ENCODE measurements at places on chromosomes 2 and 18.

DNA sequence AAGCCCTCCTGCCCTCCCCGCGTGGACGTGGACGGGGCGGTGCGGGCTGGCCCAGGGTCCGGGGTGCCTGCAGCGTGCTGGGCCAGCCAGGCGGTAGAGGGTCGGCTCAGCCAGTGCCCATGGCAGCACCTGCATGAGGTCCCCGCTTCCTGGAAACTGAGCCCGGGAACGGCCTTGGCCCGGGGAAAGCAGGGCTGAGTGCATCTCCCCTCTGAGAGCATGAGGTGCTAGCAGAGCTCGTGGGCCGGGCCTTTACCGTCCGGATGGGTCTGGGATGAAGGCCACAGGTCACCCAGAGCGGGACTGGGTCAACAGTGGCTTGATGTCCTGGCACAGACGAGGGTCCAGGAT lies 39.8 kb downstream of the TSHZ1 start:
- no peak for DNase-seq

GRCh38 chr2:44549099-44549471 lies 187.3 kb downstream of the CAMKMT start:
- DNase-seq = no peak

- DNase-seq = peak; percentile 67
Observed at GRCh38 chr2:180980106-180980942, at the start of gene UBE2E3. UBE2E3 (plus strand) TSS chr2:180980605; CDS start chr2:180982043, 1,438 bp downstream.

GRCh38 chr2:200077210-200077650 lies 121.8 kb downstream of the MAIP1 start:
- no peak for DNase-seq

- no peak for DNase-seq
Observed at GRCh38 chr2:73614105-73614504, 28.1 kb downstream of the NAT8 start.

- DNase-seq = no peak
Observed at GRCh38 chr2:75792146-75792545, 81.4 kb upstream of the GCFC2 start.

DNA sequence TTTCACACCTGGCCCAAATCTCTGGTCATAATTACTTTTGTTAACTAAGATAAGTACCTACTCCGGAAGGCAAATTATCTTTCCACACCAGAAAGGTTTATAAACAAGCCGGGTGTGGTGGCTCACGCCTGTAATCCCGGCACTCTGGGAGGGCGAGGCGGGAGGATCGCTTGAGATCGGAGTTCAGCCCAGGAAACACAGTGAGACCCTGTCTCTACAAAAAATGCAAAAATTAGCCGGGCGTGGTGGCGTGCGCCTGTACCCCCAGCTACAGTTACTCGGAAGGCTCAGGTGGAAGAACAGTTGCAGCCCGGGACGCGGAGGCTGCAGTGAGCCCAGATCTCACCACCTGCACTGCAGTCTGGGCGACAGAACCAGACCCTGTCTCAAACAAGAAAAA lies 2.1 kb downstream of the PUM2 start:
- no peak for DNase-seq

DNA sequence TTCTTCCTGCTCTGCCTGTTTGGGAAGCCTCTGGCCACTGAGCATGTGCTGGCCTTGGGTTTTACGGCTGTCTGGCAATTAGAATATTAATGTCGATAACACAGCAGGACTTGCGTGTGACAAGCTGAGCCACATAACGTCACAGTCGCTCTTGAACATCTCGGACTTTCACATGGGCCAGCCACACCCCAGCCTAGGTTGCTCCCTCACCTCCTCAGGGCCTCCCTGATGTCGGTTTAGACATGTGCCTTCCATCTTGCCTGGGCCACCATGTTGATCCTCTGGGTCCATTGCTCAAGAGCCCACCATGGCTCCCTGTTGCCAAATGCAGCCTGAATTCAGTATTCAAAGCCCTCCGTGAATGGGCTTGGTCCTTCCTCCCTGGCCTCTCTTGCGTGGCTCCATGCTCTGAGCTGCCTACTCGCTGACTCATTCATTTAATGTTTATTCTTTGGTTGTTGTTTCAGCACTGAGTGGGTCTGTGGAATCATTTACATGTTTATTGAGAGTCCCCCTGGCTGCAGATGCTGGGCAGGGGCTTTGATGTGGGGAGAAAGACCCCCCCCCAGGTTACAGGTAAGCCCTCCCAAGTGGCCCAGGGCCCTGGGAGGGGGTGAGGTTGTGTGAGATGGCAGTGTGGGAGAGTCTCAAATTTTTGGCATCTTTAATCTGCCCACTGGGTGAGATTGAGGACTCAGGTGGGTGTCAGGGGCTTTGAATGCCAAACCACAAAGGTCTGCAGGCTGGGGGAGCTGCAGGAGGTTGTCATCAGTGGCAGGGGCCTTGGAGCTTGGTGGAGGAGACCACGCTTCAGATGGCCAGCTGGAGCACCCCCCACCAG lies 62.0 kb downstream of the ODC1 start:
- no peak for DNase-seq

- no peak for DNase-seq
Observed at GRCh38 chr18:67135981-67136380, 380.5 kb downstream of the DSEL start.

GRCh38 chr18:56559044-56559443 lies 79.3 kb downstream of the TXNL1 start:
- DNase-seq = no peak

GRCh38 chr2:216845426-216845825 lies 14.4 kb downstream of the TNP1 start:
- no peak for DNase-seq

GRCh38 chr2:112065966-112066365 lies 10.9 kb downstream of the TMEM87B start:
- no peak for DNase-seq

GRCh38 chr2:43605851-43606250 lies 10.0 kb upstream of the THADA start:
- DNase-seq = peak; percentile 17

- DNase-seq = no peak
Observed at GRCh38 chr2:215685238-215685990, 249.5 kb upstream of the FN1 start.

GRCh38 chr2:15745907-15746702 lies 154.4 kb downstream of the DDX1 start:
- DNase-seq = no peak

DNA sequence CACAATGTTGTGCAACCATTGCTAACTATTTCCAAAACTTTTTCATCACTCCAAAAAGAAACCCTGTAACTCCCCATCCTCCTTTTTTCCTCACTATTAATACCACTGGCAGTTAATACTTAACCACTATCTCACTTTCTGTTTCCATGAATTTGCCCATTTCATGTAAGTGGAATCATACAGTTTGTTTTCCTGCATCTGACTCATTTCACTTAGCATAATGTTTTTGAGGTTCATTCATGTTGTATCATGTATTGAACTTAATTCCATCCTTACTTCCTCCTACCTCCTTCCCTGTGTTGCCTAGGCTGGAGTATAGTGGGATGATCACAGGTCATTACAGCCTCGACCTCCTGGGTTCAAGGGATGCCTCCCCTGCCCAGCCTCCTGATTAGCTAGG lies 68.3 kb downstream of the FAM117B start:
- DNase-seq = no peak

DNA sequence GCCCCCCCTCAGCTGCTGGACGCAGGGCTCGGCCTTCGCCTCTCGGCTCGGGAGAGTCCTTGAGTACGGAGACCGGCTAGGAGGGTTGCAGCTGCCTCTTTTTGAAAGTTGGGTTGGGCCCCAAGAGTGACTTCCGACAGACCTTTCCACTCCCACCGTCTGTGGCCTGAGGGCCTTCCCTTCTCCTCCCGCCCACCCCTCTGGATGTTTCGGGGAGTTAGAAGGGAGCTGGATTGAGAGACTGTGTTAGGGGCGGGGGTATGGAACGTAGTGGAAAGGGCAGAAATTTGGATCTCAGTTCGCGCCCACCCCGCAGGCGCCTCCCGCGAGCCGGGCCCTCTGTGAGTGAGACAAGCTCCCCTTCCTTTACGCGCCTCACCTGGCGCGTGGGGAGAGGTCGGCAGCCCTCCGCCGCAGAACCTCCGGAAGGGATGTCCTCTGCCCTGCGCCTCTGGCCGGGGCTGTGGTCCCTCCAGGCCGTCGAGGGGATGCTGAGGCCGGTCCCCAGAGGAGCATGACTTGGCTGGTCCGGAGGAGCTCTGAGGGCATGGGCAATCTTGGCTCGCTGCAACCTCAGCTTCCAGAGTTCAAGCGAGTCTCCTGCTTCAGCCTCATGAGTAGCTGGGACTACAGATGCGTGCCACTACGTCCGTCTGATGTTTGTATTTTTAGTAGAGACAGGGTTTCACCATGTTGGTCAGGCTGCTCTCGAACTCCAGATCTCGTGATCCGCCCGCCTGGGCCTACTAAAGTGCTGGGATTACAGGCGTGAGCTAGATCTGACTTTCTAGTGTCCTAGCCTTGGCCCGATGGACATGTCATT lies 15.9 kb downstream of the C2orf74 start:
- no peak for DNase-seq

GRCh38 chr2:35989503-35989902 lies 366.1 kb upstream of the CRIM1 start:
- DNase-seq = no peak

DNA sequence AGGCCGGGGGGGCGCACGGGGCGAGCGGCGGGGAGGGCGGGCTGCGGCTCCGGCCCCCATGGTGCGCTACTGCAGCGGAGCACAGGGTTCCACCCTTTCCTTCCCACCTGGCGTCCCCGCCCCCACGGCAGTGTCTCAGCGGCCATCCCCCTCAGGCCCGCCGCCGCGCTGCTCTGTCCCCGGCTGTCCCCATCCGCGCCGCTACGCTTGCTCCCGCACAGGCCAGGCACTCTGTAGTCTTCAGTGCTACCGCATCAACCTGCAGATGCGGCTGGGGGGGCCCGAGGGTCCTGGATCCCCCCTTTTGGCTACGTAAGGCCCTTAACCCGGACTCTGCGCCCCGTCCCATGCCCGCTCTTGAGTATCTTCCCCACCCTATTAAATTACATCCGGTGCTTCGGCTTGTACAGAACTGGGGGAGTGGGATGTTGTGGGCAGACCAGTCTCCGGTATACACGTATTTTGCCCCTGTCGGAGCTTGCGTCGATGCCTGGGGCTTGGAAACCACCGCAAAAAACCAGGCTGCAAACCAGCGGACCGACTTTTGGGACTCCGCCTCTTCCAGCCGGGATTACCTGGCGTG lies 598 bp upstream of the WBP1 start:
- no peak for DNase-seq

DNA sequence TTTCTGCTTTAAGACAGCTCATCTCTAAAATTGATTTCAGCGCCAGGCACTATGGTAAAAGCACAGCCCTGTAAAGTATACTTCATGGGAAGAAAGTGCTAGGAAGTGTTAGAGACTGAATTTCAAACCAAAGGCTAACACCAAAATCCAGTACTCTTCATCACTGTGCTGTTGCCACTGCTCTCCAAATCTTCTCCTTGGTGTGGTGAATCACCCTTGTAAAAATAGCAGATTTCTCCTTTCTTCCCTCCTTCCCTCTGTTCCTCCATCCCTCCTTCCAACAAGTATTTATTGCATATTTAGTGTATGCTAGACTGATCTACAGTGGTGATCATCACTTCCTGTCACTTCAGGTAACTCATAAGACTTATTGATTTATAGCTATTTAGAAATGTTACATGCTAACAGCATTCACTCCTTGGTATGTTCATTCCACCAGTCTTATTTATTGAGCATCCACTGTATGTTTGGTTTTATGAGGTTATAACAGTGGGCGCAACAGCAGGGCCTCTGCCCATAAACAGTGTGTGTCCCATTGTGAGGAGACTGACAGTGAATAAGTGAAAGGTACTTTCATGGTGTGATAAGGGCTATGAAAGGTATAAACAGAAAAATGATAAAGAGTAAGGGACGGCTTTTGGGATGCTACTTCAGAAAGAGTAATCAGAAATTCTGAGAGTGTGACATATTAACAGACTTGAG lies 20.0 kb downstream of the KDM3A start:
- no peak for DNase-seq

GRCh38 chr2:34979148-34979547 lies 1376.4 kb upstream of the CRIM1 start:
- DNase-seq = no peak

DNA sequence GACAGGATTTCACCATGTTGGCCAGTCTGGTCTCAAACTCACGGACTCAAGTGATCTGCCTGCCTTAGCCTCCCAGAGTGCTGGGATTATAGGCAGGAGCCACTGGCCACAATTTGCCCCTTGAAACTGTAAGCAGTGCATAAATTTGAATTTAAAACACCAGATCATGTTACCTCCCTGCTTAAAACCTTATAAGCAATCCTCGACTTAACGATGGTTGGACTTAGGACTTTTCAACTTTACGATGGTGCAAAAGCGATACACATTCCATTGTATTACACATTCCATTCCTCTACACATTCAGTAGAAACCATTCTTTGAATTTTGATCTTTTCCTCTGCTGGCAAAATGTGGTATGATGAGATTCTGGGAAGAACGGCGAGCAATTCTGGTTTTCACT lies 23.2 kb upstream of the EFR3B start:
- no peak for DNase-seq

DNA sequence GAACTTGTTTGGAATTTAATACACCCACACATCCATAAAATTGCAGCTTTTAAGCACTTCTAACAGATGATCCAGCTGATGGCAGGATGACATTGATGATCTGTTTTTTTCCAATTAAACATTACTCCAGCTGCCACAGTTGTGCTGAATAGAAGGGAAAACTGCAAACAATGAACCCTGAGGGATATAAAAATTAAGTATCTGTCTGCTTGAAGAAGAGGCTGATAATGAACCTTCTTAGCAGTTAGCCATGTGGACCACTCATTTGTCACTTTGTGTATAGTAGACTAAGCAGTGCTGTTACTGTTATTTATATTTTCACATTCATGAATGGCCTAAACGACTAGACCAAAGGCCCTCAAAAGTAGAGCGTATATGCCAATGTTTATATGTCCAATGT lies 1201.0 kb upstream of the LRRTM1 start:
- no peak for DNase-seq

DNA sequence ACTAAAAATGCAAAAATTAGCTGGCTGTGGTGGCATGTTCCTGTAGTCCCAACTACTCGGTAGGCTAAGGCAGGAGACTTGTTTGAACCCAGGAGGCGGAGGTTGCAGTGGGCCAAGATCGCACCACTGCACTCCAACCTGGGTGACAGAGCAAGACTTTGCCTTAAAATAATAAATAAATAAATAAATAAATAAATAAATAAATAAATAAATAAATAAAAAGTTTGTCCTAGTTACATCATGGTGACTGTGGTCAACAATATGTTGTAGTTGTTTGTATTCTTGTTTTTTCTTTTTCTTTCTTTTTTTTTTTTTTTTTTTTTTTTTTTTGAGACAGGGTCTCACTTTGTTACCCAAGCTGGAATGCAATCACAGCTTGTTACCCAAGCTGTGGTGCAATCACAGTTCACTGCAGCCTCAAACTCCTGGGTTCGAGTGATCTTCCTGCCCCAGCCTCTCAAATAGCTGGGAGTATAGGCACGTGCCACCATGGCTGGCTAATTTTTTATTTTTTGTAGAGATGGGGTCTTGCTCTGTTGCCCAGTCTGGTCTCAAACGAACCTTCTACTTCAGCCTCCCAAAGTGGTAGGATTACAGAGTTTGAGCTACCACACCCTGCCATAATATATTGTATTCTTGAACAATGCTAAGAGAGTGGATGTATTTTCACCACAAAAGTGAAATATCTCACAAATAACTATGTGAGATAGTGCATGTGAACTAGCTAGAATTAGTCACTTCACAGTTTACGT lies 185.0 kb downstream of the PHLPP1 start:
- DNase-seq = no peak

Measured in DMS 273 treated with DMSO at 0.1 percent for 48 hours (cell line).